ENCODE measurements at places on chromosomes 4 and X.

GRCh38 chr4:14874990-14875389, 127.3 kb upstream of the CPEB2 start:
- no peak for DNase-seq

DNA sequence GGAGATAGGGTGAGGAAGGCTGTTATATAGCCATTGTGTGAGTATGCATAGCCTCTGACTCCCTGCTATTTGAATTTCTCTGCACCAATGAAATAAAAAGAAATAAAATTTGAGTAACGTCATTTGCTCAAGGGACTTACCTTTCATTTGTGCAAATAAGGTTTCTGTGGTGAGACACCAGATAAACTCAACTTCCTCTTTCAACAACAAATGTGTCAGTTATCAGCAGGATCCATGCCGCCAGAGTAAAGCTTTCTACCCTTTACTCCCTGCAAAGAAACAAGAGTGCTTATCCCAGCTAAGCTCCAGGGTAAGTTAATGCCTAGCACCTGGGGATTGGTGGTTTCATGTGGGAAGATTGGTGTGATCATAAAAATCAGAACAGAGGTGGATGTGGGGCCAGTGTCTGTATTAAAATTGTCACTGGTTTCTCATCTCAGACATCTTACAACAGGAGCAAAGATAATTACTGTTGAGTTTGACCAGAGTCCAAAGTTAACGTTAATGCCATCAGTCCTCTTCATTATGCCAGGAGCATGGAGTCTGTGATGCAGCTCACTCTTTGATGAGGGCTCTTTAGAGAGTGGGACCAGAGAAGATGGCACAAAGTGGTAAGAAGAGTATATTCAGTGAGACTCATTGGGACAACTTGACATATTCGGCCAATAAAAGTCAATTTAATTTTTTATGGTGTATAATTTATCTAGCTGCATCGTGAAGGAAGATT, at the start of gene P2RY10:
P2RY10 (plus strand) TSS at position 206 of the 727 bp plus-strand sequence. CDS start 15,130 bp downstream, outside the sequence.
- no peak for DNase-seq

- DNase-seq, result no peak
These were observed 5.0 kb downstream of the OPRPN start for GRCh38 chr4:70402762-70403161.

- DNase-seq, result no peak
These were observed 21.5 kb downstream of the ADRA2C start for GRCh38 chr4:3787489-3788365.

GRCh38 chr4:104870495-104871233, 276.0 kb upstream of the TET2 start:
- no peak for DNase-seq

DNA sequence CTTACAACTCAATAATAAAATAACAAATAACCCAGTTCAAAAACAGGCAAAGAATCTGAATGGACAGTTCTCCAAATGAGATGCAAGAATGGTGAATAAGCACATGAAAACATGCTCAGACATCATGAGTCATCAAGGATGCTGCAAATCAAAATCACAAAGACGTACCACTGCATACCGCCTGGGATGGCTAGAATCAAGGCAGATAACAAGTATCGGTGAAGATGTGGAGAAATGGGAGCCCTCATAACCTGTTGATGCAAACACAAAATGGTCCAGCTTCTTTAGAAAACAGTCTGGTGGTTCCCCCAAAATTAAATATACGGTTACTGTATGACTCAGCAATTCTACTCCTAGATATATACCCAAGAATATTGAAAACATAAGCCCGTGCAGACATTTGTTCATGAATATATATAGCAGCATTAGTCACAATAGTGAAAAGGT, 32.5 kb downstream of the AKAP4 start:
- DNase-seq, result peak; percentile 24

DNA sequence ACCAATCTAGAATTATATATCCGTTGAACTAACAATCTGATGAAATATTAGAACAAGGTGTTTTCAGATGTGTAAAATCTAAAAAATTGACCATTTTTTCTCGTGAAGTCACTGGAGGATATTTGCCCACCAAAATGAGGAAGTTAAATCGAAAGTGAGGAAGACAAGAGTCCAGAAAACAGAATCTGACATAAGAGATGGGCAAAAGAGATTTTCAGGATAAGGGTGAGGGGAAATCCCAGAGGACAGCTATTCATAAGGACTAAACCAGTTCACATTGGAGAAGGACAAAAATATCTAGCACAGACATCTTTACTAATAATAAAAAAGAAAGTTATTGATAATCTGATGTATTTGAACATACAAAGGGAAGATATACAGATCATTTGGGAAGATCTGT, 18.7 kb upstream of the ALG13 start:
- no peak for DNase-seq

GRCh38 chr4:24750106-24750505, 45.3 kb upstream of the SOD3 start:
- no peak for DNase-seq

GRCh38 chr4:87003266-87003665, 68.5 kb downstream of the AFF1 start:
- DNase-seq, result no peak

GRCh38 chr4:120630427-120630826, 292.1 kb downstream of the PRDM5 start:
- peak; percentile 32 for DNase-seq

DNA sequence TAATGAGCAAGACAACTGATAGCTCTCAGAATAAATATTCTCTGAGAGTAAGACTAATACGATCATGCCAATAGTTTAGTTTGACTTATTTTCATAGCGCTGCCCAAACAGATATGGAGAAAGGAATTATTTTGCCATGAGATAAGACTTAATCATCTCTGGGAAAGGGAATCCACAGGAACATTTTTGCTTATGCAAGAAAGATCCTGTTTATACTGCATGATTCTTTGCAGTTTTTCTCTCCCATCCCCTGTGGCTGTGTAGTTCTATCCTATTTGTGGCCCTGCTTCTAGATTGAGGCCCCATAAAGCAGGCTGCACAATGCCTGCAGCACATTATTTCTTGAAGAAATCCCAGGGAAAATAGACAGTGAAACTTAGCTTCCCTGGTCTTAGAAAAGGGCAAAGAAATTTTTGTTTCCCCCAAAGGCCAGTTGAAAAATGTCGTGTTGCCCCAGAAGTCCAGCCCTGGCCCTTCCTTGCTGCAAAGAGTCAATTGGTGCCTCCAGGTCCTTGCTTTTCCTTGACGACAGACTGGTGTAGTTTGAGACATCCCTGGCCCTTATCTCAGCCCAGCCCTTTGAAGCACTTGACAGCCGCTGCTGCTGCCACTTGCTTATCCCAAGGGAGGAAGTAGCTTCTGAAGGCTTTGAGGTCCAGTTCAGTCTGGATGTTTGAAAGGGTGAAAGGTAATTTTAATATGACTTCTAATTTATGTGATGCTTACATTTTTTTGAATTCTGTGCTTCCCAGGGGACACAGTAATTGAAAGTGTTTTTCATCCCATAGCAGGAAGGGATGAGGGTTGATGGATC, 45.0 kb upstream of the SH3RF1 start:
- no peak for DNase-seq

Measured in RKO (cell line).